ENCODE measurements at places on chromosomes 6 and 20. TPM values are rescaled to one million over a fixed set of nuclear protein-coding genes. Genes with fewer than 3 reads are reported as not detected.

The STMND1 gene
- total RNA-seq = 0.26 TPM

The USP49 gene
- 3.3 TPM for total RNA-seq

The COL21A1 gene
- total RNA-seq = 4.2 TPM

The COL12A1 gene
- total RNA-seq = 34.0 TPM

The FAM217A gene
- total RNA-seq = not detected

The FOXF2 gene
- total RNA-seq = not detected

The HLA-DOB gene
- total RNA-seq = not detected

The BMP7 gene
- total RNA-seq = 4.2 TPM

The ENPP1 gene
- total RNA-seq = 16.2 TPM

The FOXQ1 gene
- 17.4 TPM for total RNA-seq

The AIF1 gene
- 2.3 TPM for total RNA-seq

The SLC17A1 gene
- total RNA-seq = not detected

The HLA-DPA1 gene
- total RNA-seq = 81.7 TPM

GRCh38 chr20:31675828-31676608 lies 38.3 kb downstream of the COX4I2 start:
- DNase-seq = no peak

DNA sequence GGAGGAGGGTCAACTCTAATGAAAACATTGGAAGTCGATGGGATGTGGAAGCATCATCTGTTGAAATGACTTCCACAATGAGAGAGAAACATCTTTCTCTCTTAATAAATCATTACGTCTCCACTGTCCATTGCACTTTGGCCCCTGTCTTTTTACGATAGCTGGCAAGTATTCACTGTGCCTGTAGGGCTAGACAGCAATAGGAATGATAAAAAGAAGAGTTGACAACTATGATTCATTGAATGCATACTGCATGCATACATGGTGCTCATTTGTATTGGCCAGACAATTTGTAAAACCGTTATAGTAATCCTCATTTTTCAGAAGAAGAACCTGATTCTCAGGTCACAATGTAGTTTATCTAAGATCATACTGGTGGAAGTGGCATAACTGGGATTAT lies 220.3 kb downstream of the KCNQ5 start:
- DNase-seq = no peak

DNA sequence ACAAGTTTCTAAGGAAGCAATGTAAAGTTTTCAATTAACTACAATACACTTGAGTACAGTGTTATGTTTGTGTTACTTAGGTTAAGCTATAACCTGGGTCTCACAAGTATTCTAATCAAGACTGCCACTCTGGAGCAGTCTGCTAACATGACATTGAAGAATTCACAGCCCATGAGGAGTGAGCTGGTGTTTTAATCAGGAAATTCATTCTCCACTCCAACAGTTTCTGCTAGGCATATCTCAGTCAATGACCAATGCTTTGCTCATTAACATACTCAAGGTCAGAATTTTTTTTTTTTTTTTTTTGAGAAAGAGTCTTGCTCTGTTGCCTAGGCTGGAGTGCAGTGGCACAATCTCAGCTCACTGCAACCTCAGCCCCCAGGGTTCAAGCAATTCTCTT lies 59.6 kb upstream of the SAMHD1 start:
- DNase-seq = no peak

DNA sequence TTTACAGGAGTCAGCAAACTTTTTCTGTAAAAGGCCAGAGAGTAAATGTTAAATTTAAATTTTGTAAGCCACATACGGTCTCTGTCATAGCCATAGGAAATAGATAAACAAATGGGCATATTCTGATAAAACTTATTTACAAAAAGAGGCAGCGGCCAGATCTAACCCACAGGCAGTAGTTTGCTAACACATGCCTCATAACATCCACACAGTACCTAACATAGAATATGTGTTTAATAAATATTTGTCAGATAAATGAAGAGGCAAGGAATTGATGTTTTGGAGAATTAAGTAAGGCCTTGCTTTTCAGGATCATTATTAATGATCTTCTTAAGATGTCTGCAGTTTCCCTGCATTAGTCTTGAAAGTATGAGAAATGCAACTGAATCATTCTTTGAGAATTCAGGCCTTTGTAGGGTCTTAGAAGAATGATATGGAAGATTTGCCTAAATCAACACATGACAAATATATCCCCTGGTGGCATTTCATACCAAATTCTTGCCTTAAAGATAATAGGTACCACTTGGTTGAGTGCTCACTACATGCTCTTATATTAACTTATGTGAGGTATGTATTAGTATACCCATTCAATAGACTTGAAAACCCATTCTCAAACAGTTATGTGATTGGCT lies 39.3 kb upstream of the TRAM2 start:
- DNase-seq = no peak

DNA sequence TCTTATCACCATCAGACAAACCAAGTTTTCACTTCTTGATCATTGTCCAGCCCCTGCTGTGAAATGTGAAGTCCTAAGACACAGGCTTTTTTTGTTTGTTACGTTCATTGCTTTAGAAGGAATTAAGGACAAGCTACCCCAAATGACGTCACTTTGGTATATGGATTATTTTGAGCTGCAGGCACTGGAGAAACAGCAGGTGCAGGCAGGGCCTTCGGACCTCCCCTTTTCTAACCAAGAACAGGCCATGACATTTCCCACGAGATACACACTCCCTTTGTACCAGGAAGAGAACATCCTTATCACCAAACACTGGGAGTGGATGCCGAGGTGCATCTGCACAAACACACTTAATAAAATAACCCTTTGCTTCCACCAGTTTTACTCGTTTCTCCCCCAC lies 418.0 kb upstream of the SULF2 start:
- no peak for DNase-seq

DNA sequence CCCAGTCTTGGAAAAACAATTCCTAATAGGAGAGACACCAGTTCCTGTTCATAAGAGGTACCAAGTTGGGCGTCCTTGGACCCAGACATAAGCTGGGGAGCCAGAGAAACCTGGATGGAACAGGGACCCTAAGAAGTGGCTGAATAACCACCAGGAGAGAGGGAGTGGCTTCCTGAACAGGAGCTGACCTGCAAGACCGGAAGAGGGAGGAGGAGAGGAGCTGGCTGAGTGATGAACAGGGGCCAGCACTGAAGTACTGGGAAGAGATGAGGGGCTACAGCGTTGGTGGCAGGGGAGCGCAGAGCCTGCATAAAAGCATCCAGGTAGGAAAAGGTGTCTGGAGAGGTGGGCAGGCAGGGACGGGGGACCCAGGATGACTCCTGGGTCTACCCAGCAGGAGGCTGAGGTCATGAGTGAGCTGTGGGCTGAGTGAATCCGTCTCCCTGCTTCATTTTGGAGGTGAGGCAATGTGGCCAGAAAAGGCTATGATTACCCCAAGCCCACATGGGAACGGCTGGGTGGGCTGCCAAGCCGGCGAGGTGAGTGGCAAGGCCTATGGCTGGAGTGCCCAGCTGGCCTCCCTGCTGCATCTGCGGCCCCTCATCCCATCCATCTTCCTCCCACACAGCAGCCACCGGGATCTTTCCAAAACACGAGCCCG lies 34.4 kb upstream of the ZFAND3 start:
- DNase-seq = no peak

DNA sequence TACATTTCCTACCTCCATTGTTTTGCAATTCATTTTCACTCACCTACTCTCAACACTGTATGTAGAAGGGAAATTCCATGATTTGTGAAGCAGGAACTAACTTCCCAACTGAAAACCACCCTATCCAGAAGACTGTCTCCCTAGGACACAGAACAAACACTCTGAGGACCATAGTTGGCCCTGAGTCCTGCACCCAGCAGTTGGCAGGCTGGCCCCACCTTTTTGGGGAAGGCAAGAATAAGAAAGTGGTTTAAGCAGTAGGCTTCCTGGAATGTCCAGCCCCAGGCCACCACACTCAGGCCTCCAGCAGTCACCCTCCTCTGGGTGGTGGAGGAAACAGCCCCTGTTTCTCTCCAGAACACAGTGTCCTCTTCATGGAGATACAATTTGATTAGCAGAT lies 258.8 kb downstream of the ARHGAP18 start:
- no peak for DNase-seq

GRCh38 chr20:8656335-8656734 lies 412.6 kb upstream of the PLCB4 start:
- DNase-seq = no peak

- no peak for DNase-seq
Observed at GRCh38 chr20:40055711-40056110, 633.3 kb downstream of the MAFB start.

DNA sequence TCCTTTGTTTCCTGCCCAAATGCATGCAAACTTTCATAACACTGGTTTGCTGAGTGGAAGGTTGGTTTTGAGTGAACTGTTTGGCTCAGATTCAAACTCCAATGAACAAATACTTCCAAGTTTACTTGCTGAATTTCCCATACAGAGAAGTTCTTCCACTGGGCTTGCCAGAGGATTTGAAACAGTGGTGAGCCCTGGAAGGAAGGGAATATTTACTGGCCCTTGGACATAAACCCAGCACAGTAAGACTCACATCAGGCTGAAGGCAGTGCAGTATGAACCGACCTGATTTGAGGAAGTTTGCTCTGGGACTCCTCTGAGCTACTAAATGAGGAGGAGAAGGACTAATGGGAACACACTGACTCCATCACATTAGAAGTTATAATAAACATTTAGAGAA lies 3.8 kb downstream of the TRAF3IP2 start:
- DNase-seq = no peak

DNA sequence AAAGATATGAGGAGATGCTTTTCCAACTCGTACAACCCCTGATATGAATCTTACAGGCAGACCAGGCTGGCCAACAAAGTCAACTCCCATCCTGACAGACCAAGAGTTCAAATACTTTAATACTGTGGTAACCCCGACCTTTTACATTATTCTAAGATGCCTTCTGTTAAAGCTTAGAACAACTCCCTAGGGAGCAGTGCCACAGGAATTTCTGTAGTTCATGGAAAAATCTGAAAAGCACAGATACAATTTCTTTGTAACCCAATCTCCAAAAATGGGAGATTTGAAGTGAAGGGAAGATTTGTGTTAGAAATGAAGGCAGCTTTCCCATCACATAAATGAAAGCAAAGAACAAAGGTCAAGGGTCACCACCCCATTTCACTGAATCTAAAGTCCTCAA lies 151.3 kb upstream of the BEND6 start:
- no peak for DNase-seq

DNA sequence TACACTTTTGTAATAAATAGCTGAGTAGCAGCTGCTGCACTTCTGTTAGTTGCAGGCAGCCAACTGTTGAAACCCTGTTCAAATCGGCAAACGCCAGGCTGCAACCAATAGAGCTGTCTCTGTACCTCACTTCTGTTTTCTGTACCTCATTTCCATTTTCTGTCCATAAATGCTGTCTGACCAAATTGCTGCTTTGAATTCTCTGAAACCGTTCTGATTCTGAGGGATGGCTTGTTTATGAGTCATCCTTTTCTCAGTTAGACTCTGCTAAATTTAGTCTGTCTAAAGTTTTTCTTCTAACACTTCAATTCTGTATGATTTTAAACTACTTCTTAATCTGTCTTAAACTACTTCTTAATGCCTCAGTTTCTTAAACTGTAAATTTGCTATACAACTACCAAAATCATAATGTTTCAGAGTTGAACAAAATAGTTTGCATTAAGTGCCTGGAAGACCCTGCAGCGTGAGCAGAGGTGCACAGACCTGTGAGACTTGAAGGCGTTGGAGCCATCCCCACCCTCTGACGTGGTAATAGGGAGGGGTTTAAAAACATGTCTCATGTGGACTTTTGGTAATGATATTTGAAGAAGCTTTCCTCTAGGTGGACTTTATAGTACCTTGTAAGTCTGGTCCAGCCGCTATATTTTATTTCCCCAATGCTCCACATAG lies 9.6 kb downstream of the BTNL2 start:
- no peak for DNase-seq

GRCh38 chr6:5665173-5665572 lies 341.6 kb downstream of the NRN1 start:
- no peak for DNase-seq

DNA sequence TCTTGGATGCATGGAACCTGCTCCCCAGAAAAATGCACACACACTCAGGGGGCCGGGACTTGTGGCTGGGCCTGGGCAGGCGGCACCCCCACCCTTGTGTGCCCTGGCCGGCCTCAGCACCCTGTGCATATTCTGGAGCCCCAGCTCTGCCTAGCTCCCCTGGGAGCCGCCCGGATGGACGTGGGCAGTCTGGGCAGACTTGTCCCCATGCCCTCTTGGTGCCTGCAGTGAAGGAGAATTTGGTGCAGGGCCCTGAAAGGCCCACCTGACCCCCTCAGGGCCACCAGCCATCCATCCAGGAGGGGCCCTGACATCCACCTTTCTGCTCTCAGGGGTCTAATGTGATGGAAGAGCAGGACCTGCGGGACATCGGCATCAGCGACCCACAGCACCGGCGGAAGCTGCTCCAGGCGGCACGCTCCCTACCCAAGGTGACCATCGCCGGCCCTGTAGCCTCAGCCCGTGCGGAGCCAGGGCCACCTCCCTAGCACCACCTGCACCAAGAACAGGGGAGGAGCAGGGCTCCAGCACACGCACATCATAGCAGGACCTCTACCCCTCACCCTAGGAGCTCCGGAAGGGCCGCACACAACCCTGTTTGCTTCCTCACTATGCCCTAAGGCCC lies 62.8 kb downstream of the TCP11 start:
- DNase-seq = no peak

DNA sequence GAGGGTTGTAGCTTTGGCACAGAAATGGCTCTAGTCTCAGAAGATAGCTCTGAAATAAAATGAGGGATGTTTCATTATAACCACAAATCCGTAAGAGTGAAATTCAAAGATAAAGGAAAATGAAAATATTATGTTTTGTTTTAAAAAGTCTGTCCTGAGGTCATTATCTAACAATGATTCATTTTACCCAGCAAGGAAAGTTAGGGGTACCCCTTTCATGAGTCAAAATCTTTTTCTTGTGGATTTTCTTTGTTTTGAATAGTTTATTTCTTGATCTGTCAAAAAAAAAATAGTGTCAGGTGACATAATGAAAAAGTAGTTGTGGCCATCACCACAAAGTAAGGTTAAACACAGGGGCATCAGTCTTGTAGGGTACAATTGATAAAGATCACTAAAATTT lies 59.7 kb upstream of the MYB start:
- DNase-seq = no peak

DNA sequence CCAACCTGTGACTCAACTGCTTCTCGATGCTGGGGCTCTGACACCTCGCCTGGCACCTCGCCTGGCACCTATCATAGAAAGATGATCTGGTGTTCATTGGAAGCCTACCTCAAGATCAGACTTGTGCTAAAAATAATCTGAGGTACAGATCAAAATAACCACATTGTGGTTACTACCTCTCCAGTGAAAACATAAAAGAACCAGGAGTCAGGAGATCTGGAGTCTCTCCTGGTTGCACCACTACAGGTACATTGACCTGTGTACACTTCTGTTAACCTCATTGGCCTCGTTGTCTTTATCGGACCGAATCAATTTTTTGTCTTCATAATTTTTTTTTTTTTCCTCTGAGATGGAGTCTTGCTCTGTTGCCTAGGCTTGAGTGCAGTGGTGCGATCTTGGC lies 695.9 kb downstream of the HDGFL1 start:
- DNase-seq = no peak

DNA sequence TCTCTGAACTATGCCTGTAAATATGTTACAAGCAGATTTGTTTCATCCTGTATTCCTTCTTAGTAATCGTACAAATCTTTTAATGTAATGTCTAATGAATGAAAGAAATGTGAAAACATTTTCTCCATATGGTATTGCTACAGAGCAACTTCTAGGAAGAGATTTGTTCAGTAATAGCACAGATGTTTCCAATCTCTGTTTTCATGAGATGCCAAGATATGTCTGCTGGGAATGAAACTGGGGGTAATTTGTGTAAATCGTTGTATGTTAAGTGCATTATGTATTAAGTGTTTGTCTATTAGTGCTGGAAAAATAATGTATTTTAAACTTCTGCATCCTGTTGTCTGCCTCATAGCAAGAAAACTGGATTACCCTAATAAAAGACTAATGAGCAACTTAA lies 722.2 kb upstream of the EYS start:
- no peak for DNase-seq

All from body of pancreas (tissue), 4 donors.